ENCODE measurements at places on chromosomes 1 and 21.

DNA sequence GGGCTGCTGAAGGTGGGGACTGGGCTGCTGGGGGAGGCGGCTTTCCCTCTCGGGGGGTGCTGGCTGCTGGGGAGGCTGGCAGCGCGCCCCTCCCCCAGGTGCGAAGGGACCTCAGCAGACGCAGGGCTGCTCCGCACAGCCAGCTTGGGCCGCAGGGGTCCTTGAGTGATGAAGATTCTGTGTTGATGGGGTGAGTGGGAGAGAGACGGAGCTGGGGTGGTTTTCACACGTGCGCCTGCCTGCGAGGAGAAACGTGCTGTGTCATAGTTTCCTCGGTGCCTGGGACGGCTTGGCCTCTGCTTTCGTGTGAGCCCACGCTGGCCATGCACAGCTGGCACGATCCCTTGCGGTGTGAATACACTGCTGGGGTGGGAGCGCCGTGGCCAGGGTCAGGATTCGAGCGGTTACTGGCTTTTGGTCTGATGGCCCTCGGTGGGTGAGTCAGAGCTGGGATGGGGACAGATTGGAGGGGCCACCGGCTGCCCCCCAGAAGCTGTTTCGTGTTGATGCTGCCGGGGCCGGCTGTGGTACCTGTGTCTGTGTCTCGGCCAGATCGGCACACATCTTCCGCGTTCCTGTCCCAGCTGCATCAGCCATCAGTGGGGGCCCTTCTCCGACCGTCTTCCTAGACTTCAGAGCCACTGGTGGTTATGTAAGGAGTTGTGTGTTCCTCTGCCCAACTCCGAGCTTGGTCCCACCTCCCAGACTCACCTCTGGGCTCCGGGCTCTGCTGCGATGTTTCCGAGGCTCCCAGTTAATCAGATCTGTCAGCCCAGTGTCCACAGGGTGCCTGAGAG lies 24.9 kb downstream of the PRKCZ start:
- DNase-seq = no peak

GRCh38 chr1:151457911-151458801 lies 1.1 kb downstream of the POGZ start:
- DNase-seq = no peak

- no peak for DNase-seq
Observed at GRCh38 chr1:58763214-58763613, 20.6 kb downstream of the JUN start.

GRCh38 chr21:42233067-42233961 lies 14.4 kb downstream of the ABCG1 start:
- peak; percentile 79 for DNase-seq

DNA sequence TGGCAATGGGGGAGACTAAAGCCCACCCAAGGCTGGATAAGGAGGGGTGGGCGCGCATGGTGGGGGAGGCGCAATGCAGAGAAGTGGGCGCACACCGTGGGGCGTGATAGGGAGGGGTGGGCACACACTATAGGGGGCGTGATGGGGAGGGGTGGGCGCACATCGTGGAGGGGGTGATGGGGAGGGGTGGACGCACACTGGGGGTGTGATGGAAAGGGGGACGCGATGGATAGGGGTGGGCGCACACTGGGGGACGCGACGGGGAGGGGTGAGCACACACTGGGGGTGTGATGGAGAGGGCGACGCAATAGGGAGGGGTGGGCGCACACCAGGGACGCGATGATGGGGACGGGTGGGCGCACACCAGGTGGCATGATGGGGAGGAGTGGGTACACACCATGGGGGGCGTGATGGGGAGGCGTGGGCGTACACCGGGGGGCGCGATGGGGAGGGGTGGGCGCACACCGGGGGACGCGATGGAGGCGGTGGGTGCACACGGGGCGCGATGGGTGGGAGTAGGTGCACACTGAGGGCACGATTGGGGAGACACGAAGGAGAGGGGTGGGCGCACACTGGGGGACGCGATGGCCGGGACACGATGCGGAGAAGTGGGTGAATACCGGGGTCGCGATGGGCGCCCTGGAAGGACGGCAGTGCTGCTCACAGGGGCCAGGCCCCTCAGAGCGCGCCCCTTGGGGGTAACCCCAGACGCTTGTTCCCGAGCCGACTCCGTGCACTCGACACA lies 929 bp downstream of the SUMO3 start:
- no peak for DNase-seq

GRCh38 chr21:27648560-27648959 lies 681.7 kb upstream of the ADAMTS5 start:
- no peak for DNase-seq

GRCh38 chr1:200474633-200475032 lies 64.8 kb upstream of the ZNF281 start:
- no peak for DNase-seq

GRCh38 chr1:204495078-204495753 lies 611 bp upstream of the PIK3C2B start:
- DNase-seq = peak; percentile 57

DNA sequence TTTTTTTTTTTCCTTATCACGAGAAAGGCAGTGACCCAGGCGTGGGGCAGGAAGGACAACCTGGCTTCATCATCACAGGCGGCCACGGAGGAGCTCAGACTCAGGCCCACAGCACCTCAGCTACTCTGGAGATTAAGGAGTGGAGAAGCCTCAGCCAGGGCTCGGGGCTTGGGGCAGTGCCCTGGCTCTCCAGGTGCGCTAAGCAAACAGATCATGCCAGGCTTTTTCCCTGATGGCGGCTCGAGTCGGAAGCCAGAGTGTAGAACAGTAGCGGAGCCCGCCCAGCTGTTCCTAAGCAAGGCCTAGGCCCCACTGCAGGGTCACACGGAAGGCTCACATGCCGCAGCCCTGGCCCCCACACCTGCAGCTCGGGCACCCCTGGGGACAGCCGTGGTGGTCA lies 70.7 kb downstream of the AGPAT3 start:
- DNase-seq = no peak

- no peak for DNase-seq
Observed at GRCh38 chr21:42182713-42183371, 36.1 kb upstream of the ABCG1 start.

GRCh38 chr1:52662645-52663313 lies 29.8 kb downstream of the SHISAL2A start:
- no peak for DNase-seq

DNA sequence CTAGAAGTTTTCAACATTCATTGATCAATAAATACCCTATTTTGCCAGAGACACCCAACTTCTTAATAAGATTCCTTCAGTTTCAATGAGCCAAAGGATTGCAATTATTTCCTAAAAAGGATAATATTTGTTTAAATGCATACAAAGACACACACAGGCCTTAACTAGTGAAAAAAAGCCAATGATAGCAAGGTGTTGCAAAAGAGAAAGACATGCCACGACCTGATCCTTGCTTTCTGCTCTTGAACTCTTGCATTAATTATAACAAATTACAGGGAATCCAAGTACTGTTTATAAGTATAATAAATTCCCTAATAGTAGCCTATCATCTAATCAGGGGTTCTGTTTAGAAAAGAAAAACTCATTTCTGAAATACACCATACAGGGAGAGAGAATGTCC lies 131.1 kb downstream of the PTPN14 start:
- no peak for DNase-seq

DNA sequence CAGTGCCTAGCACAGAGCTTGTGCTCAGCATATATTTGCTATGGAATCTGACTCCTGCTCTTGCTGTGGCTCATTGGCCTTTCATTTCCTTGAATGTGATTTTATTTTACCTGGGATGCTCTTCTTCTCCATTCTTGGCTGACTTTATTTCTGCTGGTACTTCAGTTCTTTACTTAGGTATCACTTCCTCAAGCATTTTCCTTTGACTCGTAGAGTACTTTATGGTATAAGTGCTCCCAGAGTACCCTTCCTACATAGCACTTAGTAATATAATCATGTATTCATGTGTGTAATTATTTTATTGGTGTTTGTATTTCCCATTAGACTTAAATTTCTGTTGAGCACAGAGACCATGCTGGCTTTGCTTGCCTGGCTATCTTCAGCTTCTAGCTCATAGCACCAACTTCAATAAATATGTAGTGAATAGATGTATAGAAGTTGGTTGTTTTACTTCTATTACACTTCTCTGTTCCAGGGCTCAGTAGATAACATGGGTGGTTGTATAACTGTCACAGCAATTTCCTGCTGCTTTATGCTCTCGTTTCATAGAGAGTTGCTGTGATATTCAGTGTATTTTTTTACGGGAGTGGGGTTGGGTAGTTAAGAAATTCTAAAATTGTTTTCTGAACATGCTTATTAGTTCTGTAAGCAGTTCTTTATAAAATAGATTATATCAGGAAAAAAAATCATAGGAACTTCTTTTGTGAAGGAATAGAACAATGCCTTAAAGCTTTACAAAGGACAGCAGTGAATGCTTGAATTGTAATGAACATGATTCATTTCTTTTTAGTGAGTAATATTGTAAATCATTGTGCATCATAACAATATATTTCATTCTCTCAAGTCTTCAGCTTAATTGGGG lies 112.2 kb downstream of the NEK7 start:
- no peak for DNase-seq

GRCh38 chr1:25036117-25036546 lies 106.1 kb upstream of the RUNX3 start:
- no peak for DNase-seq

- DNase-seq = peak; percentile 68
Observed at GRCh38 chr1:236066828-236067386, 2.0 kb upstream of the NID1 start.

All from activated CD4-positive, alpha-beta T cell treated with anti-CD3 and anti-CD28 coated beads, Interleukin-2, Interleukin-4, amounts not matched to agents 100 ng/mL and 50 ng/mL, durations not matched to agents 16 hours and 8 hours (primary cell).